ENCODE measurements at places on chromosomes 13 and 19.

- DNase-seq: no peak
Observed at GRCh38 chr19:46718157-46718933, 1.4 kb upstream of the PRKD2 start.

DNA sequence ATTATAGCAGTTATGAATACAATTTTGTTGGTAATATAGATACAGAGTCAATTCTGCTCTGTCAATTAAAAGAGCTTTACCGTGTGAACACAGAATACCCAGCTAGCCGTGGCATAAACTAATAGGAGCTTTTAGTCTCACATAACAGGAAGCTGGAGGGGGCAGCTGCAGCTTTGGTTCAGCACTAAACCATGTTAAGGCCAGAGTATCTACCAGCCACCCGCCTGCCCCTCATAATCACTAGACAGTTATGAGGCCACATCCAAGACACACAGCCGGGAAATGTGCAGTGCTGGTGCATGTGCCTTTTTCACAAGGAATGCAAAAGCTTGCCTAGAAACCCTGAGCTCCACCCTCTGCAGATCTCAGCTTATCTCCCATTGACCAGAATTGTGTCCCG, 62.3 kb downstream of the SGCG start:
- no peak for DNase-seq

GRCh38 chr13:89936256-89936655, 1411.2 kb upstream of the MIR17HG start:
- DNase-seq: no peak

GRCh38 chr13:109899316-109899715, 112.9 kb upstream of the IRS2 start:
- DNase-seq: no peak

DNA sequence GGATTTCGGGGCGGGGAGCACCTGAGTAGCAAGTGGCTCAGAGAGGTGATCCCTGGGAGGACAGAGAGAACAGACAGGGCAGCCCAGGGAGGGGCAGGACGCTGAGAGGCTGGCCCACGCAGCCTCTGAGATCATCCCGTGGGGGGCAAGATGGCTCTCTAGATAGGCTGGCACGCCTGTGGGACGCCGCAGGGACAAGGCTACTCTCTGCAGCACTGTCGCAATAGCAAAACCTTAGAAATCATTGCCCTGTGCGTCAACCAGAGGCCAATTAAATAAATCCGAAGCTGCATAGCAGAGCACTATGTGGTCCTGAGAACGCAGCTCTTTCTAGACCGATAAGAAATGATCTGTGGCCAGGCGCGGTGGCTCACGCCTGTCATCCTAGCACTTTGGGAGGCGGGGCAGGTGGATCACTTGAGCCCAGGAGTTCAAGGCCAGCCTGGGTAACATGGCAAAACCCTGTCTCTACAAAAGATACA, 5.1 kb downstream of the PEX11G start:
- DNase-seq: no peak

DNA sequence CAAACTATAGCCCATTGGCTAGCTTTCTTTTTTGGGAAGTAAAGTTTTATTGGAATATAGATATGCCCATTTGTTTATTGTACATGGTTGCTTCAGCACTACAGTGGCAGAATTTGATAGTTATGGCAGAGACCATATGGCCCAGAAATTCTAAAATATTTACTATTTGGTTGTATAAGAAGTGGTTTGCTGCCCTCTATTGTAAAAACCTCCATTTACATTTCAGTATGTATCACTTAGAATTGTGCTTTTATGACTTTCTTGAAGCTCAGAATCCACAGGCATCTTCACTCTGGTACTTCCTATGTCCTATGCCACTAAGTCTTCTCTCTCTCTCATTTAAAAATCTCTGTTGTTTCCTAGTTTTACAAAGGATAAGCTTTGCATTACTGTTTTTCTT, 37.7 kb downstream of the DLEU7 start:
- no peak for DNase-seq

DNA sequence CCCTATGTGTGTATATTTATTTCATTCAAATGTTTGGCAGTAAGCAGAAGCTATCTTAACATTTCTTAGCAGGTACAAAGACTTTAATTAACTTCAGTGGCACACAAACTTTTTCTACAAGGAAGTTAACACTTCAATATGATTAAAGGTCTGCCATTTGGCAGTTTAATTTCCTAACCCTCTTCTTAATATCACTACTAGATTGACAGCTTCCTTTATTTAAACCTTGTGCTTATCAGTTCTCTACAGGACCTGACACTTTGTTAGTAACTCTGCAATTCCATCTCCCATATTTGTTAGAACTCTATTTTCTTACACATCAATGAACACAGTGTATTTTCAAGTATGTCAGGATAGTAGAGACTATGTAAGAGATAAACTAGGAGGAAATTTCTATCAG, 152.4 kb upstream of the ATXN8OS start:
- no peak for DNase-seq

DNA sequence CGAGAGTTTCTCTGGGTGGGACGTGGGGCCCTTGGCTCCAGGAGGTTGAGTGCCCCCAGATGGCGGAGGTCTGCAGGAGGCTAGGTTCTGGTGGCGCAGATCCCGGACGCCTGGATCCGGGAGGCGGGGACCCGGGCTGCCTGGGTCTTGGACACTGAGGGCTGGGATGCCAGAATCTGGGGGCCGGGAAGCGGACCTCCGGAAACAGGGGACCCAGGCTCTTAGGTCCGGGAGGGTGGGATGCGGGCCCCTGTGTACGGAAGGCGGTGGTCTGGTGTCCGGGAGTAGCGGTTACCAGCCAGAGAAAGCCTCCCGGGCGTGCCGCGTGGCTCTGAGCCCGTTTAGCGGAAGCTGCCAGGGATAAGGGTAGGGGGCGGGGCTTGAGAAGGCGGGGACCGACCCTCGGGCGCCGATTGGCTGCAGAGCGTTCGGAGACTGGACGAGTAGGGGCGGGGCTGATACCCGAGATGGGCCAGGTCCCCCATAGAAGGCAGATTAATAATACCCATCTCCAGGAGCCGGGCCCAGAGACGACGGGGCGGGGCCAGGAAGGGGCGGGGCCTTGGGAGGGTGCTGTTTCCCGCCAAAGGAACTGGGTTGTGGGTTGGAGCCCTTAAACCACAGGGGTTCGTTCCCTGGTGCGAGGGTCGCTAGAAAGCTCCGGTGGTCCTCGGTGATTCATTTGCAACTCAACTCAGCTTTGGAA, at the start of gene SLC1A5:
Gene SLC1A5, minus strand, starts transcription at position 333 of the 706 bp plus-strand sequence. CDS start 629 bp downstream, outside the sequence.
- peak; percentile 91 for DNase-seq

DNA sequence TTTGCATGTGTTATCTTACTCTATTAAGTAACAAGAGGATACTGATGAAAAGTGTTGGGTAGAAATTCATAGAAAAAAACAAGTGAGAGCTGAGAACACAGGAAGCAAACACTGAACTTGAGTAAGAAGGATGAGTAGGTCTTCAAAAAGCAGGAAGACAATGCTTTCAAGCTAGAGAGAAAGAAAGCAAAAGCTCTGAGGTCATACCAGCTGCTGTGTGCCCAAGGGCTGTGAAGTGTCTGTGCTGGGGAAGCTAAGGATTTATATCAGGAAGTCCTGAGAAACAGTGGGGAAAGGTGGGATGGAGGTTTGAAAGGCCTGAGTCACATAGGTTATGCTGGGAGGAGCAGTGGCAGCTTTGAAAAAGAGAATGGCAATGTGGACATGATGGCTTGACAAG, 145.5 kb upstream of the MAB21L1 start:
- DNase-seq: no peak
